ENCODE measurements at places on chromosomes 16 and 17. TPM values are rescaled to one million over a fixed set of nuclear protein-coding genes. Genes with fewer than 3 reads are reported as not detected.

The CREBBP gene
- total RNA-seq = 9.6 TPM

The C17orf67 gene
- 0.62 TPM for total RNA-seq

The SDR42E1 gene
- total RNA-seq = 0.01 TPM

The TELO2 gene
- total RNA-seq = 8.9 TPM

The HSD17B1 gene
- total RNA-seq = 0.93 TPM

The GPR139 gene
- not detected for total RNA-seq

The GNAO1 gene
- total RNA-seq = not detected

The KRT39 gene
- total RNA-seq = not detected

The CLEC19A gene
- total RNA-seq = not detected

The MYLK3 gene
- 0.13 TPM for total RNA-seq

The DHRS13 gene
- 12.6 TPM for total RNA-seq

The SYCE1L gene
- not detected for total RNA-seq

The RGS11 gene
- not detected for total RNA-seq

The COL1A1 gene
- total RNA-seq = not detected

The DYNLRB2 gene
- not detected for total RNA-seq

The TM4SF5 gene
- total RNA-seq = 15.6 TPM

The BCL6B gene
- not detected for total RNA-seq

The PABPN1L gene
- not detected for total RNA-seq

The KCNJ18 gene
- not detected for total RNA-seq

The KIAA0513 gene
- 1.5 TPM for total RNA-seq

The SGF29 gene
- total RNA-seq = 21.2 TPM
